ENCODE measurements at places on chromosomes 6 and 20.

- DNase-seq = no peak
Observed at GRCh38 chr6:137341681-137342195, 122.6 kb upstream of the IFNGR1 start.

DNA sequence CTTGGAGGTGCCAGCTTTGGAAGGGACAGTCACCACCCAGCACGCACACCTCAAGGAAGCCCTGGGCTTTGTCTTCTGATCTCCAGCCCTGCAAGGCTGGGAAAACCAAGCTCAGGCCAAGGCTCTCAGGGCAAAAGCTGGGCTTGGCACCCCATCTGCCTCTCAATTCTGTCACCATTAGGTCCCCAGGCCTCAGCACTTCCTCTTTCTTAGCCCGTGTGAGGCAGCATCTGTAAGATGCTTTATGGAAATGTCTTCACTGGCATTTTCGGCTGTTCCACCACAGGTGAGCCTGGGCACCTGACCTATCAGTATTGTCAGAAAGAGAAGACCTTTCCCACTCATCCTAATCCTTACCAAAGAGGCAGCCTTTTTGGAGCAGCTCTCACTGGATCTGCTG lies 24.6 kb downstream of the GMEB2 start:
- DNase-seq = no peak

- no peak for DNase-seq
Observed at GRCh38 chr20:5033566-5033965, 32.3 kb upstream of the SLC23A2 start.

GRCh38 chr6:75382634-75382900 lies 98.0 kb upstream of the TMEM30A start:
- DNase-seq = no peak

GRCh38 chr6:170144571-170145271 lies 146.2 kb downstream of the DLL1 start:
- DNase-seq = no peak

DNA sequence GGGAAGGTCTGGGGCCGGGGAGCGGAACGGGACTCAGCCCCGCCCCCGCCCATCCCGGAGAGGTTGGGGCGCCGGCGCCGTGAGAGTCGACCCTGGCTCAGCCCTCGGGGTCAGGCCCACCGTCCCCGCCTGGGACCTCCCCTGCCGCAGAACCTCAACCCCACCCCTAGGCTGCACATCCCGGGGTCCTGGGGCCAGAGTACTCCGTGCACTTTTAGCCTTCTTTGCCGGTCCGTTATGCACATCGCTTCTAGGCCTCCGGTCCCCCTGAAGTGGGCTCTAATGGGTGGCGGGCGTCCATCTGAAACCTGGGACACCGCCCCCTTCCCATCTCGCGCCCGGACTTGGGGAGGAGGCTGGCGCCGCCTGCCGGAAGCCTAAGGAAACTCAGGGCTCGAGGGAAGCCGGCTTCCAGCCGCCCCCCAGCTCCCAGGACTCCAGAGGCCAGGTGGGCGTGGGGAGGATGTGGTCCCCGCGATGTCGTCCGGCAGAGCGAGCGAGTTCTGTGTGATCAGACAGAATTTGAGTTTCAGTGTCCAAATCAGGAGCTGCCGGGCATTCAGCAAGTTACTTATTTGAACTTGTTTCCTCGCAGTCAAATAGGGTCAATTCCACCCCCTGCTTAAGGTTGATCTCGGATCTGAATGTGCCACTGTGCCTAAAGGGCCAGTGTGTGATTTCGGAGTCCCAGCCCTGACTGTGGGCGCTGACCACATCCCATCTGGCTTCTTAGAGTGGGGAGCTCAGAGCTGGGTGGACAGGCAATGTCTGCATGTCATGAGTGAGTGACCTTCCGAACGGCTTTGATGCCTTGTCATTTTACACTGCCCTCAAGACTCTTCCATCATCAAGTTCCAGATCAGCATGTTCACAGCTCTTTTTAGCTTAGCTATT lies 47.6 kb downstream of the CPXM1 start:
- DNase-seq = no peak

DNA sequence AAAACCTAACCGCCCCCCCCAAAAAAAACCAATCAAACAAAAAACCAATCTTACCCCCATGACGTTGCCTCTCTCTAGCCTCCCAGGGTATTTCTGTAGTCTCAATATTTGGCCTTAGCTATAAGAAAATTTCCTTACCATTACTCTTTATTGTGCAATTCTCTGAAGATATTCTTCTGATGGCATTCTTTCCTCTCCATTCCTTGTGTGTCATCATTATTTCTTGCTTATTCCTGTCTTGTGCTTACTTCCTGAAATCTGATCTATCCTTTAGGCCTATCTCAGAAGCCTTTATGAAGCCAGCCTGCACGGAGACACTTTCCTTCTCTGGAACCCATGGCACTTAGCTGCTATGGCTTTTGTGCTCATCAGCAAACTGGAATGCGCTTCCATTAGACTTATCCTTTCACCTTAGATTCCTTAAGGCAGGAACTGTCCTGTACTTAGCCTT lies 65.9 kb upstream of the DDR1 start:
- no peak for DNase-seq

Data from esophagus muscularis mucosa (tissue), 4 donors.